ENCODE measurements at places on chromosomes 1 and 21.

- DNase-seq = no peak
Observed at GRCh38 chr1:226370144-226370923, 37.6 kb downstream of the PARP1 start.

DNA sequence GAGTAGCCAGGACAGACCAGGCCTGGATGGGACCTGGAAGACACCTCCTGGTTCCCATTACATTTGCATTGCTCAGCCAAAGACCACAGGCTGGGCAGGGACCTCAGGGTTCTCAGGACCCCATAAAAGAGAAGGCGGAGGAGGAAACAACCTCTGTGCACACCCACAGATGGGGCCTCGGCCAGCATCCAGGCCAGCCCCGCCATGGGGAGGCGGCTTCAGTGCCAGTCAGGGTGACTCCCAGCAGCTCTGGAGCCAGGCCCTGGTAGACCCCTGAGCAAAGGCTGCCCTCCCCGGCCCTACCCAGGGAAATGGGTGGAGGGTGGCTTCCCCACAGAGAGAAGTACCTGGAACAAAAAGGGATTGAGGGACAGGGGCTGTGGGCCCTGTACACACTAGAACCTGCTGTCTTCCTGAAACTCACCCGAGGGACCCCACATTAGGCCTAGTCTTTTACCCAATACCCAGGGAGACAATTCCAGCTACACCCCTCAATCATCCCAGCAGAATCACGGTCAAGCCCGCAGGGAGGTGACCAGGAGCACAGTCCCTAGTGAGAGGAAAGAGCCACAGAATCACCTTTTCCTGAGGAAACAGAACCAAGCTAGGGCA, 64.5 kb downstream of the PSMG1 start:
- no peak for DNase-seq

- DNase-seq = no peak
Observed at GRCh38 chr1:205379056-205379455, 22.3 kb upstream of the KLHDC8A start.

GRCh38 chr1:36211841-36212240, 12.4 kb upstream of the THRAP3 start:
- DNase-seq = no peak

GRCh38 chr1:41950820-41951219, 32.1 kb upstream of the HIVEP3 start:
- no peak for DNase-seq

GRCh38 chr1:171961861-171962260, 120.6 kb downstream of the DNM3 start:
- no peak for DNase-seq

- DNase-seq = no peak
Observed at GRCh38 chr1:24996983-24997893, 67.2 kb upstream of the RUNX3 start.

GRCh38 chr1:23801876-23802275, 1.3 kb upstream of the GALE start:
- no peak for DNase-seq

- DNase-seq = no peak
Observed at GRCh38 chr1:231694075-231694431, 67.5 kb downstream of the DISC1 start.

DNA sequence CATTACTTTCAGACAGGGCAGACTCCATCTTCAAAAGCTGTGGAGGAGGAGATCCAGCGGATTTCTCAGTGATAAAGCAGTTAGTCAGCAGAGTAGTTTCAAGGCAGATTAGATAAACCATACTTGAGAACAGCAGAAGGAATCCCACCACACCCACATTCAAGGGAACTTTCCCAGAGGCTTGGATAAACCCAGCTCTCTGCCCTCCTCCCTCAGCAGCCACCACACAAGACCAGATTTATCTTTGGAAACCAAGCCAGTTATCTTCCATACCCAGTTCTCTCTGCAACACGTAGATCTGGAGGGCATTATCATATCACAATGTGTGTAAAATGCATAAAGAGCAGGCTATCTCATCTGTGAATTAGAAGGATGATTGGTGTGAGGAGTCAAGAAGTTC, 40.2 kb downstream of the GFI1 start:
- no peak for DNase-seq

- no peak for DNase-seq
Observed at GRCh38 chr1:181743878-181744312, 260.6 kb downstream of the CACNA1E start.

- DNase-seq = no peak
Observed at GRCh38 chr1:234869182-234870019, 259.2 kb downstream of the TOMM20 start.

DNA sequence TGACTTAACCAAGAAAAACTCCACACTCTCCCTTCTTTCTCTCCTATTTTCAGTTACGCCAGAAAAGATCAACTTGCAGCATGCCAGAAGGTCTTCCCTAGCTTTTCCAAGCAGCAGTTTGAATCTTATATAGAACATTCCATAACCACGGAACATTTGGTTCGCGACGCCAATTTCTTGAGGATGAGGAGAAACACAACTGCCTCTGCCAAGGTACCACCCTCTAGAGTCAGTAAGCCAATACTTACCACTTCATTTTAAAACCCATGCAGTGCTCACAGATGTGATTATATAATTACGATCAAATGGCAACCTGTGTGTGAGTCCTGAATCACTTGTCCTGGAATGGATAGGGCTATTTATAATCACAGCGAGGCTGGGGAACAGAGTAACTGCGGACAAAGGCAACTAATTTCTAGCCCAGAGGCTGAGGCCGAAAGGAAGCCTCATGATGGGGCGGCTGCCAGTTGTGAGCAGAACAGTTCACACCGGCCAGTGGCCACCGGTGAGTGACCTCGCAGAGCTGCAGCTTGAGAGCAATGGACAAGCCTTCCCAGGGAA, 43.2 kb upstream of the BACE2 start:
- no peak for DNase-seq

DNA sequence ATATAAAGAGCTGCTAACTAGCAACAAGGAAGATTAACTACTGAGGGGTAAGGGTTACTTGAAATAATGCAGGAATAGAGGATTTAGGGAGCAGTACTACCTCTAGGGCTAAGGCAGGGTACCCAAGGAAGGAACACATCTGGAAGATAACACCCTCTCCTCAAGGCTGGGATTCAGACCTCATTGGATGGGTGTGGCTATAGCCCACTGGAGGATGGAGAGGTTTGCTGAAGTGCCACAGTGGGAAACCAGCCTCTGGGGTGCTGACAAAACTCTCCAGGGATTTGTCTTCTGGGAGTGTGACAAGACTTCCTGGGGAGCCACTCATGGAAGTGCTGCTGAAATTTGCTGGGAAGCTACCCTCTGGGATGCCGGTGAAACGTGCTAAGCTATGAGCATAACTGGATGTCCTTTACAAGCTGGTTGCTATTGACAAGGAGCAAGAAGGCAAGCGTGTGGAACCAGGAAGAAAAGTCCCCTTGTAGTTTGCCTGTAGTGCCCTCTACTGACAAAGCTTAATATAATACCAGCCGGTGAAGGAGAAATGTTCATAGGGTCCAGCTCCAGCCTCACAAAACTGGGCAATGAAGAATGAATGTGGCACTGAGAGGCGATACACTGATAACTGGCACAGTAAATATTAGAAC, 122.8 kb upstream of the USP24 start:
- no peak for DNase-seq

- DNase-seq = no peak
Observed at GRCh38 chr1:228810878-228811711, 75.8 kb downstream of the RHOU start.

GRCh38 chr1:154157520-154158306, 2.8 kb upstream of the NUP210L start:
- DNase-seq = peak; percentile 63

DNA sequence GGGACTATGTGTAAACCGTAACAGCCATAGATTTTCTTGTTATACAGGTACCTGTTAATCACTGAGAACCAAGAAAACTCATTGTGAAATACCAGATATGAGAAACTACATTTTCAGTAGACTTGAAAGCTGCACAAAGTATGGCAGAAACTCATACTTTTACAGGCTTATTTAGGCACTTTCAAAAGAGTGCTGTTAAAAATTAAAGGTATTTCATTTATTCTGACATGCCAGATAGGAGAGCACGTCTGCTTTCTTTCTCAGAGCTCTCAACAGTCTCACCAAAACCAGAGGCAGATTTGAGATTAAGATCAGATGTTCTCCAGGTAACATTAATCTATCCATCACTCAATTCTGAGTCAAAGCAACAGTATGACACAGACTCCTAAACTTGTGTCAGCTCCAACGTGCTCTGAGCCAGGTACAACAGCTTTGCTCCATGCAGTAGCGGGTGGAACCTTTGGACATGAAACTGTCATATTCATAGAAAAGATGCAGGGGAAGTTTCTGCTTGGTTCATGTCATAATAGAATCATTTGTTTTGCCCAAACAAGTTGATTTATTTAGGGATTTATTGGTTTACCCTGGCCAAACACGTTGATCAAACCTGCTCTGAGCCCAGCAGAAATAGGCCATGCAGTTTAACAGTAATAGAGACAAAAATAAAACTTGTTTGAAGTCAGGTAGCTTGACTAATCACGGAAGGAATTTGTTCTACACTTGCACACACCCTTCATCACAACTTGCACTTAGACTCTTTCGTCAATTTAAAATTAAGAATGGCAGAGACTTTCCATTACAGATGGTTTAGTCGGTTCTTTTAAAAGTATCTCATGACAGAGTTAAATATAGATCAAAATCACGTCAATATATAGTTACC, 20.8 kb upstream of the TSNAX start:
- no peak for DNase-seq

GRCh38 chr1:24919791-24920532, 10.1 kb downstream of the RUNX3 start:
- peak; percentile 49 for DNase-seq

DNA sequence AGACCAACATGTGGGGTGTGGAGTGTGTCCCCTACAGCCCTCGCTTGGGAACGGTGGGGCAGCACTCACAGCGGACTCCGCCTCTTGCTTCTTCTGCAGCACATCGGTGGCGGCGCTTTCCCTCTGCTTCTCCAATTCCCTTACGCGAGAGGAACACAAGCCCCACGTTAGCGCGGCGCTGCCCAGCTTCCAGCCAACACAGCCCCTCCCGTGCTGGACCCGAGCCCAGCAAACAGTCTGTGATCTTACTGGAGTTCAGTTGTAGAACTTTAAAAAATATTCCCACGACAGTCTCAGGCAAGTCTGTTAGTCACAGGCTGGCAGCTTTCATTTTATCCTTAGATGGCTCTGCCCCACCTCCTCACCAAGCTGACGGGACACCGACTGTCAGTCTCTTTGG, 13.6 kb downstream of the THAP3 start:
- DNase-seq = no peak

GRCh38 chr1:22619252-22619651, 17.2 kb upstream of the C1QA start:
- DNase-seq = no peak

DNA sequence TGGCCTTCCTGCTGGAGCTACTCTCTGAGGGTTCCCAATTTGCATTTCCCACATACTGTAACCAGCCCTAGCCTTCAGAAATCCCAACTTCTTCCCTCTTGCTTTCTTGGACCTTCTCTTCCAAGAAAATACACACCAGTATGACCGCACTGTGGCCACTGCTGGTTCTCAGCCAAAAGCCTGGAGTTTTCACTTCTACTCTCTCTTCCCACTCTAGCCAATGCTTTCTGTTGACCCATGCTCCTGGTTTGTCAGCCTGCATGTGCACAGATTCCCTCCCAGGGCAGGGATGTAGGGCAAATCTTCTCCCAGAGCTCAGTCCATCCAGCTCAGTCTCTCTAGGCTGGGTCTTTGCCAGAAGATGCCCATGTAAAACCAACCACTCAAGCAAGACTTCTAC, 664 bp downstream of the SLAMF1 start:
- DNase-seq = no peak

DNA sequence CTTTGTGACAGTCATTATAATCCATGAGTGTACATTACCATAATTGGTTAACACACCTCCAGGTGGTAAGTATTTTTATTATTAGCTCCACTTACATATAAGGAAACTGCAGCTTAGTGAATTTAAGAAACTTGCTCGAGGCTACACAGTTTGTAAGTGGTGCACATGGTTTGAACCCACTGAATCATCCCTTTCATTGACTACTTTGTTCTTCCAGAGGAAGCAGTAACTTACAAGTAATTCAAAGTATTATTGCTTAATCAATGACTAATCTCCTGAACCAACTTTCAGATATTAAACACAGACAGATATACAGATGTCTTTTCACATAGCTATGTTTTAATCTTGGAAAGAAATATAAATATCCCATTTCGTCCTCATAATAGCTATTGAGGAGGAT, 18.7 kb upstream of the CLDN8 start:
- no peak for DNase-seq

GRCh38 chr1:56803561-56804156, 15.5 kb downstream of the FYB2 start:
- no peak for DNase-seq

DNA sequence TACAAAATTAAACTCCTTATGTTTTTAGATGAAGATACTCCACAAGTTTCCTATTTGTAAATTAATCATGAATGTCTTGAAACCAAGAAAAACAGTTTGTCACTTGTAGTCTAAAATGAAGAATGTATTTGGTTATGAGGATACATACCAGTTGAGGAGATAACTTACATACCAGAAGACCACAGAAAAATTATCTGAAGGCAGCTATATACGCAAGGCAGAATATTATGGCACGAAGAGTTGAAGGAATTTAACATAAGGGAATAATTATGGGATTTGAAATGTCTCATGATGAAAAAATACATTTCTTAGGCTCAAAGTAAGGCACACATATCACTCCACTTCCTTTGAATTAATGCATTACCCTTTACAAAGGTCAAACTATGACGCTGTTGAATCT, 73.3 kb downstream of the IFI44 start:
- DNase-seq = no peak

DNA sequence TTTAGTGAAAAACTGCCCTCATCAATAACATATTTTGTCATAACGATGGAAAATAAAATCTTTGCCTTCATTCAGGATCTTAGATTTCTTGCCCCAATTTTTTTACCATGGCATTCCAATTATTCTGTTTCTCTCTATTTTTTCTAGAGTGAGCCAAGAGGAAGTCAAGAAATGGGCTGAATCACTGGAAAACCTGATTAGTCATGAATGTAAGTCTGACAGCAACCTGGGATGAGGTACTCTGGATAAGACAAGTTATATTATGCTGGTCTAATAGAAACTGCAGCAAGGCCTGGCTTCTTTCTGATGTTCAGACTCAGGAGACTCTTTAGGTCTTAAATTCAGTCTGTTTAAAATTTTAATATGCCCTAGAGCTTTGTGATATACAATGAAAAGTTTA, 3.5 kb downstream of the RGS4 start:
- DNase-seq = no peak

- no peak for DNase-seq
Observed at GRCh38 chr1:179955287-179955680, 674 bp downstream of the CEP350 start.

DNA sequence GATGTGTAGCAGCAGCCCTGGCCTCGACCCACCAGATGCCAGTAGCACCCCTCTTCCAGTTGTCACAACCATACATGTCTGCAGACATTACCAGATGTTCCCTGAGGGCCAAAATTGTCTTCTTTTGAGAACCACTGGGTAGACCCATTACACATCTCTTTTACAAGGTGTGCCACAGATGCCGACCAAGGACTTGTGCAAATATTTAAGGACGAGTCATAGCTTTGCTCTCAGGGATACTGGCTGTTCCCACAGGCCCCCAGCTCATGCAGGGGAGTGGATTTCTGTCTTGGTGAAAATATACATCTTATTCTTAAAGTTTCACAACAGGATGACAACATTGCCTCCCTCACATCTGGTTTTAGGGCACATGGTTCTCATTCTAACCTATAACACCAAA, 59.4 kb upstream of the ZBTB18 start:
- DNase-seq = no peak

- DNase-seq = no peak
Observed at GRCh38 chr1:13619909-13620308, 36.3 kb downstream of the PDPN start.

All from activated CD4-positive, alpha-beta T cell treated with anti-CD3 and anti-CD28 coated beads, Interleukin-2, amount 50 U/mL, for 4 hours (primary cell).